ENCODE measurements at places on chromosomes 12 and 14. TPM values are rescaled to one million over a fixed set of nuclear protein-coding genes. Genes with fewer than 3 reads are reported as not detected.

UBE3B gene
- polyA plus RNA-seq: 14.5 TPM

CIROP gene
- not detected for polyA plus RNA-seq

MUCL1 gene
- polyA plus RNA-seq: not detected

HOXC11 gene
- 0.45 TPM for polyA plus RNA-seq

C14orf132 gene
- polyA plus RNA-seq: 11.7 TPM

SMCO2 gene
- polyA plus RNA-seq: 0.14 TPM

DPF3 gene
- 0.10 TPM for polyA plus RNA-seq

TMEM253 gene
- 0.54 TPM for polyA plus RNA-seq

DAD1 gene
- 317 TPM for polyA plus RNA-seq

CDCA4 gene
- 28.0 TPM for polyA plus RNA-seq

RASSF8 gene
- 5.3 TPM for polyA plus RNA-seq

KRT5 gene
- polyA plus RNA-seq: not detected

AJUBA gene
- polyA plus RNA-seq: 68.0 TPM

CCDC198 gene
- 7.1 TPM for polyA plus RNA-seq

CLEC4C gene
- not detected for polyA plus RNA-seq

C14orf180 gene
- not detected for polyA plus RNA-seq

DYNC1H1 gene
- polyA plus RNA-seq: 177 TPM

GAS2L3 gene
- polyA plus RNA-seq: 7.1 TPM

ALX1 gene
- 5.9 TPM for polyA plus RNA-seq

CDK2 gene
- 48.3 TPM for polyA plus RNA-seq

EIF2B1 gene
- 37.9 TPM for polyA plus RNA-seq

GPX2 gene
- 382 TPM for polyA plus RNA-seq

PTPRB gene
- polyA plus RNA-seq: 0.16 TPM

Measured in A549 (cell line).